ENCODE measurements at places on chromosomes 5 and 9.

DNA sequence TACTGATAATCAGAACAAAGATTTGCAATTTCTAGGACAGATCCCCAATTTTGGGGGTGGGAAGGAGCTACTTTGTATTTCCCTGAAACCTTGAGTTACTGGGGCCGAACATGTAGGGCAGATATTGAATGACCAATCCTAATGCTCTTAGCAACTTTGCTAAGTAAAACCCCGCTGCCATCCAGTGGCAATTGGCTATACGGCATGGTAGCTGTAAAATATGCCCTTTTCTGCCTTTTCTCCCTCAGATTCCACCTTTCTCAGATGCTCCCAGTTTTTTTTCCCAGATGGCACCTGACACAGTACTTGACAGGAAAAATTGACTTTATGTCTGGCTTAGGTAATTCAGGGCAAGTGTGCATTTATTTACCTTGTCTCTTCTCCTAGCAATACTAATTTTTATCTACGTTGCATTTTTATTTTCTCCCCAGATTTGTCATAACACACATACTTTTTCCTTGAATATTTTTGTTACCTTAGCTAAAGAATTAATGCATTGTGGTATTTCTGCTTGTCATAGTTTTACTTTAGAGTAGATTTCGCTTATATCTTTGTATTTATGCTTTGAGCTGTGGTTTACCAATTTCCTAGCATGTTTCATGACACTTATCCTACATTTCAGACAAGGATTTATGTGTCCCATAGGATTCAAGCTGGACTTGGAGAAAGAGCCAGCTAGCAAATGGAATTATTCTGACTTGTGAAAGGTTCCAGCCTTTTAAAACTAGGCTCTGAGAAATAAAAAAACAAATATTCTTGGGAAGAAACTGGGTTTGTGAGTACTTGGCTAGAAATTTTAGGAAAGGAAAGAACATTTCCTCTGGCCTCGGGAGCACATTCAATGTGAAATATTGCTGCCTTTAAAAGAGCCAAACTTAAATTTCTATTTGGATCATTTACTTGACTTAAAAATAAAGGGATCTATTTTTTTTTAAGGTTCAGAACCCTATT lies 37.4 kb downstream of the PIK3R1 start:
- no peak for DNase-seq

GRCh38 chr5:14864181-14864812 lies 7.3 kb downstream of the ANKH start:
- DNase-seq, result no peak

DNA sequence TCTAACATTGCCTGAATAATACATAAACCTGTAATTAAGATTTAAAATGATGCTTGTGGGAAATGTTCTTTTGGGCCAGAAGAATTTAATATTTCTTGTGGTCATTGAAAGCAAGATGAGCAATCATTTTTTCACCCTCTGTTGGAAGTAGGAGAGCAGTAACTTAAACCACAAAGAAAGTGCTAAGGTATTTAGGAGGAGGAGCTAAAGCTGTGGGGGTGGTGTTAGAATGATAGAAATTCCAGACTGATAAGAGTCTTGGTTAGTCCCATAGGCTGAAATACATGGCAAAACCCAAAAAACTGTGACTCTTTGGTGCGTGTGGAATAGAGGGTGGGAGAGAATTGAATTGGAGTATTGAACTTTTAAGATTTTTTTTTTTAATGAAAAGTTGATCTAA lies 247.0 kb downstream of the YTHDC2 start:
- DNase-seq, result no peak

DNA sequence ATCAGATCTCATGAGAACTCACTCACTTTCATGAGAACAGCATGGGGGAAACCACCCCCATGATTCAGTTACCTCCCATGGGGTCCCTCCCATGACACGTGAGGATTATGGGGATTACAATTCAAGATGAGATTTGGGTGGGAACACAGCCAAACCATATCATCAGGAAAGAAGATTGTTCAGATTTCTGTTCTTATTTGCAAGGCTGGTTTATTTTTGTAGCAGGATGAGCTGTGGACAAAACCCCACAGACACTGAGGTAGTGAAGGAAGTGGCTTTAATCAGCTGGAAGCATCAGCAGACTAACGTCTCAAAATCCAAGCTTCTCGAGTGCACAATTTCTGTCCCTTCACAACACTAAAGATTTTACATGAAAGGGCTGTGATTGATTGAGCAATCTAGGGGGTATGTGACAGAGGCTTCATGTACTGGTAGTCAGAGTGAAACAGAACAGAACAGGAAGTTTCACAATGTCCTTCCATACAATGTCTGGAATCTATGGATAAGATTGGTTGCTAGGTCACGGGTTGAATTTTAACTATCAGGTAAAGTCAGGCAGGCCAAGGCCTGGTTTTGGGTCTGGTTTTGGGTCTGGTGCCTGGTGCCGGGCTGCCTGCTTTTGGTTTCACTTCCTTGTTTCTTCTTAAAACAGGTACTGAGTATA lies 91.3 kb upstream of the ZNF366 start:
- DNase-seq, result no peak

GRCh38 chr9:132367613-132368313 lies 13.0 kb upstream of the SETX start:
- DNase-seq, result no peak

GRCh38 chr5:59001154-59001553 lies 418.3 kb downstream of the RAB3C start:
- no peak for DNase-seq

GRCh38 chr5:175202463-175203068 lies 241.4 kb downstream of the DRD1 start:
- DNase-seq, result no peak

DNA sequence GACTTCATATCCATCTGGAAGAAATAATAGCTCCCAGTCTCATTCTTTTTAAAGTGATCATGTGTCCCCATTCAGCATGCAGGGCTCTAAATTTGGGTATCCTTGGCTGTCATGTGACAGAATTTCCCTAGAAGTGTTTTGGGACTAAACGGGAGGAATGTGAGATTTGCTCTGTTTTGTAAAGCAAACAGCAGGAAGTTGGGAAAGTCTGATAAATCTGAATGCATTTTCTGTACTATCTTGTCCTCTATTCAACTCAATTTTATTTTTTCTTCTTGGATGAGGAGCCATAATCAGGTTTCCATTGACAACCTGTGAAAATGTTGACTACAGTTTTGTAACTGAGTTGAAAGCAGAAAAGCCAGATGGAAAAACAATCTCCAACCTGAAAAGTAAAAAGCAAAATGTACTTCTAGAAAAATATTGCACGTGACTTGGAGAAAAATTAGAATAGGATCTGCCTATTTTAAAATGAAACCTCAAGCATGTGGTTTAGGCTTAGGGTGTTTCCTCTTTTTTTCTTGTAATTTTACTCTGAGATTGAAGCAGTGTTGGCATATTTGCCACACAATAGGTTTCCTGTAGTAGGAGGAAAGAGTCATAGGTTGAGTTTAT lies 76.2 kb upstream of the IL6ST start:
- no peak for DNase-seq

DNA sequence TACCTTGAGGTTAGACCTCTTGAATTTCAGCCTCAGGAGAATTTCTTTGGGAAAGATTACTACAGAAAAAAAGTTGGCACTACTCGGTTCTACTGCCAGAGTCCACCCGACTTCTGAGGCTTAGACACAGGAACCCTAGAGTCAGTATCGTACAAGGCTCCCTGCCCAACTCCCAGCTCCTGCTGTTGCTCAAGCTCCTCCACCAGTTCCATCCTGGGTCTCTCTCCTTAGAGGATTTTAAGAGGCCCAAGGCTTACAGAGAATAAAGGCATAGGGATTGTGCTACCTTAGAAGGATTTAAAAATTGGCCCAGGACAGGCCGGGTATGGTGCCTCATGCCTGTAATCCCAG lies 29.0 kb upstream of the SSBP2 start:
- DNase-seq, result no peak

DNA sequence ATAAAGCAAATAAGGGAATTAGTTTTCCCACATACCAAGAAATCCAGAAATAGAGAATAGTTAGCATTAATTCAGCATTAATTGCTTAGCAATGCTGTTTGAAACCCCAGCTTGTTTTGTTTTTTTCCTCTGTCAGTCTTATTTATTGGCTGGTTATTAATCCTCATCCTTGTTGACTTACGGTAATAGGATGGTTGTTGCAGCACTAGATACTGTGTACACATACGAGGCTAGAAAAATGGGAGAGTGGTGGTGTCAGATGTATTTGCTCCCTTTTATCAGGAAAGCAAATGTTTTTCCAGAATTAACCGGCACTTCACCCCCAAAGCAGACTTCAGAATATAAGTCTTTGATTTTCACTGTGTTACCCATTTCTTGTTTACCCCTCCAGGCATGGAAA lies 60.4 kb downstream of the ERBIN start:
- no peak for DNase-seq

DNA sequence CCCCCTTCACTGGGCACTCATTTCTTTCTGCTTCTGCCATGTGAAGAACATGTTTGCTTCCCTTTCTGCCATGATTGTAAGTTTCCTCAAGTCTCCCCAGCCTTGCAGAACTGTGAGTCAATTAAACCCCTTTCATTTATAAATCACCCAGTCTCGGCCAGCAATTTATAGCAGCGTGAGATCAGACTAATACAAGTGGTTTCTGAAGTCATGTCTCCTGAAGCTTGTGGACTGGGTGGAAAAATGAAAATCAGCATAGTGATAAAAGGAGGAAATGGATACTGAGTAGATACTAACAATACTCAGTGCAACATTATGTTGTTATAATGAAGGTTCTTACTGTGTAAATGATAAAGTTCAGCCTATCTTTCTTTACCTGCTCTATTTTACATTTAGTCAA lies 35.1 kb downstream of the NNT start:
- DNase-seq, result no peak

DNA sequence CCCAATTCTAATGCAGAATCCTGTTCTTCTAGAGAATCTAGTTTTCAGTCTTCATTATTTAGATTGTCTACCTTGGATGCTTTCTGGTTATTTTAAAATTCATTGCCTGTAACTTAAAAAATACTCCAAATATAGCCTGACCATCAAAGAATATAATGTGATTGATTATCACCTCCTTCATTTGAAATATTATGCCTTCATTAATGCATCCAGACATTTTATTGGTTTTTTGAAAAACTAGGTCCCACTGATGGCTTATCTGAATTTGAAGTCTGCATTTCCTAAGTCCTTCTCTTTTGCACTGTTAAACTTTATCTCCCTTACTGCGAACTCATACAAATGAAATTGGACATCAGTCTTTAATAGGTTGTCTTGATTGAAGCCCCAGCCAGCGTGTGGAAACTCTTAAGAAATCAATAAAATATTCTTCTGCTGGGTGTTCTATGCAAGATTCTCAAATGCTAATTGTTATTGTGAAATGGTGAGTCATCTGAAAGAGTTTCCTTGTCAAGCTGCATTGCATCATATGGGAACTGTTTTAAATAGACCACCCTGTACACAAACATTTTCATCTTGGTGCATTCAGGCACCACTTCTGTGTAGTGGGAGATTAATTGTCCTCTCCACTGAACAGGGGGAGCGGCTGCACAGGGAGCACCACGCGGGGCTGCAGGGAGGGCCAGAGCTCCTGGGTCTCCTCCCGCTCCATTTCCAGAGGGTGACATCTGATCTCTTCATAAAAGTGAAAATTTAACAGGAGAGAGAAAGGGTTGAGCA lies 92.3 kb upstream of the FANCC start:
- DNase-seq, result no peak

GRCh38 chr5:180470361-180470760 lies 23.8 kb upstream of the CNOT6 start:
- DNase-seq, result no peak

- no peak for DNase-seq
These were observed 295.9 kb downstream of the CEMIP2 start for GRCh38 chr9:71472400-71472799.

DNA sequence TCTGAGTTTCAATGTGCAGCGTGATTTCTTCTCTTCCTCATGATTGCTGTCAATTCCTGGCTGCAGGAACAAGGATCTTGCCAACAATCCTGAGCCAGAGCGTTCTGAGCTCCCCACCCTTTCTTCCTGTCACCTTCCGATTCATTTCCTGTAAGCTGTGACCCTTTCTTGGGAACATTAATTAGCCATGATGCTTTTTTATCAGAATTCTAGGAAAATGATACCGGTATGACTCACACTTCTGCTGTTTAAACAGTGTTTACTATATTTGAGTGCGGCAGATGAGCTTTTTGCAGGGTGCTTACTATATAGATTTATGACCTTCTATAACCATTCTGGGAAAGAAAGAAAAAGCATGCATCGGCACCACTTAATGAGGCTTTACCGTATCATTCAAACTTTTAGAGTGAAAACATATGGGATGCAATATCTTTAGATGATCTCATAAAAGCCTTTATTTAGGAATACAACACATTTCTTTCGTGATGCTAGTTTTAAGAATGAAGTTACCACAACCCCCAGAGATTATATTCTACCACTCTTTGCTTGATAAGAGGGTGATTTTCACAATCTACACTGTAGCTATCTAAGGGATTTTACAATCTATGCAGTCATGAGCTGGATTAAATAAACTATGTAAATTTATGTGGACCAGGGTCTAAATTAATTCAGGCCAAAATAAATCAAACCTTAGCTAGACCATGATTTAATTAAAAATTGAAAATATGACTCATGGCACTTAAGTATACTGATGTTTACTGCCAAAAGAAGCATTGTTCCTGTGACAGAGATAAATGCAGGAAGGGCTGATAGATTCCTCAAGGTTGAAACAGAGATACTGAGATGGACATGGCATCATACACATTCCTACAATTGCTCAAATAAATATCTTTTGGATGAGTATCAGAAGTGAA lies 38.0 kb upstream of the OSMR start:
- no peak for DNase-seq

DNA sequence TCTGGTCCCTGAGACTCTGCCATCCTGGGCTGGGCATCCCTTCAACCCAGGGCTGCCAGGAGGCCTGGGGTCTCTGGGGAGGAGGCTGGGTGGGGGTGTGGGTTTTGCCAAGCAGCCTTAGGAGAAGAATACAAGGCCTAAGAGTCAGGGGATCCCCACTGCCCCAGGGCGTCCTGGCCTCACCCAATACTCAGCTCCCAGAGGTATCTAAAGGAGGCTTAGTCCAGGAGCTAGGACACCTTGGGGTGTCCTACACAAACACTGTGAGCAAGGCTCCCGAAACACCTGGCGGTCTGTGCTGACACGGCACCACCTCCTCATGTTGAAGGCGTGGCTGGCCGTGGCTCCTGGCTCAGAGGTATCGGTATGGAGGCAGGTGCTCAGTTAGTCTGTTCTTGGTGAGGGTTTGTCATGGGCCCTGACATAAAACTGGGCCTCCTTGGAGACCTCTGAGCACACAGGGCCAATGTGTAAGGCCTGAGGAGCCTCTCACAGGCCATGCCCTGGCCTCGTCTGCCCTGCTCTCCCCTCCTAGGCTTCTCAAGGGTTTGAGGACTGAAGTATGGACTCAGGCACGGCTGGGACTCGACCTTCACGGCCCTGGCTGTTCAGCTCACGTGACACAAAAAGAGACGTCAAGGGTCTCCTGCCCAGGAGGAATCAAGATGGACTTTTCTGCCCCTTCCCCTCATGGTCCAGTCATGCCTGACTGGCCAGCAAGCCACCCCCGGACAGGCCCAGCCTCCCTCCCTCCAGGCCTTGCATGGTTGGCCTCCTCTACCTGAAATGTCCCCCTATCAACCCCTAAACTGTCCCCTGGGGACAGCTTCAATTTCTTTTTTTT lies 277.3 kb downstream of the FSTL4 start:
- no peak for DNase-seq

GRCh38 chr5:3304346-3304745 lies 291.3 kb upstream of the IRX1 start:
- DNase-seq, result no peak

- no peak for DNase-seq
These were observed 273.0 kb upstream of the SMC2 start for GRCh38 chr9:103821115-103821514.

- DNase-seq, result no peak
These were observed 34.1 kb upstream of the UNC5A start for GRCh38 chr5:176776141-176776865.

Measured in stimulated activated CD8-positive, alpha-beta memory T cell treated with anti-CD3 and anti-CD28 coated beads, Interleukin-4, amount 100 ng/mL, for 1 hour (primary cell).